ENCODE measurements at places on chromosomes 12 and 14. TPM values are rescaled to one million over a fixed set of nuclear protein-coding genes. Genes with fewer than 3 reads are reported as not detected.

BIN2 gene
- total RNA-seq, result 240 TPM

USP15 gene
- total RNA-seq, result 161 TPM

IL23A gene
- total RNA-seq, result 15.8 TPM

HVCN1 gene
- 29.4 TPM for total RNA-seq

FGF6 gene
- total RNA-seq, result not detected

SEL1L gene
- 62.1 TPM for total RNA-seq

CLEC4D gene
- 0.23 TPM for total RNA-seq

HCAR1 gene
- total RNA-seq, result 0.58 TPM

KIF5A gene
- 0.58 TPM for total RNA-seq

FIGNL2 gene
- 0.33 TPM for total RNA-seq

HOXC4 gene
- total RNA-seq, result 0.17 TPM

ST8SIA1 gene
- total RNA-seq, result not detected

EML5 gene
- total RNA-seq, result 1.6 TPM

NKX2-1 gene
- not detected for total RNA-seq

COX8C gene
- total RNA-seq, result not detected

HOXC5 gene
- not detected for total RNA-seq

DAD1 gene
- total RNA-seq, result 140 TPM

ASCL1 gene
- not detected for total RNA-seq

PLEKHD1 gene
- total RNA-seq, result 0.05 TPM

REM2 gene
- 1.2 TPM for total RNA-seq

RGS6 gene
- 0.53 TPM for total RNA-seq

TCHP gene
- 28.6 TPM for total RNA-seq

PRIMA1 gene
- total RNA-seq, result not detected

TAMALIN gene
- 19.3 TPM for total RNA-seq

SPIC gene
- total RNA-seq, result not detected

BEGAIN gene
- 1.2 TPM for total RNA-seq

POTEG gene
- total RNA-seq, result not detected

SYNDIG1L gene
- total RNA-seq, result not detected

AKAP6 gene
- total RNA-seq, result 0.60 TPM

TEDC1 gene
- 34.0 TPM for total RNA-seq

TOMM20L gene
- not detected for total RNA-seq

CCDC177 gene
- not detected for total RNA-seq

TAC3 gene
- total RNA-seq, result not detected

OR6C76 gene
- not detected for total RNA-seq

SMCO2 gene
- 0.34 TPM for total RNA-seq

HSPA2 gene
- total RNA-seq, result 2.4 TPM

DNAJC22 gene
- not detected for total RNA-seq

MYO1A gene
- 1.2 TPM for total RNA-seq

SAMD15 gene
- 0.23 TPM for total RNA-seq

ANO2 gene
- total RNA-seq, result not detected

ZDHHC17 gene
- total RNA-seq, result 29.5 TPM

CIT gene
- 98.2 TPM for total RNA-seq

KLHL28 gene
- total RNA-seq, result 18.5 TPM

GPR84 gene
- total RNA-seq, result 0.18 TPM

KSR2 gene
- total RNA-seq, result not detected

KRT74 gene
- total RNA-seq, result not detected

GPRC5D gene
- total RNA-seq, result 0.83 TPM
